ENCODE measurements at places on chromosomes 4 and X. TPM values are rescaled to one million over a fixed set of nuclear protein-coding genes. Genes with fewer than 3 reads are reported as not detected.
A peak's percentile ranks its signal among the peaks of the same experiment; 100 is the strongest.

The SORBS2 gene
- not detected for total RNA-seq

GRCh38 chr4:148126825-148127224 lies 315.4 kb downstream of the NR3C2 start:
- H3K36me3 ChIP-seq: peaks cover 19% of the 10 kb centered on the region
- H3K4me3 ChIP-seq: no peak overlapping the region
- DNase-seq: no peak
- H3K27ac ChIP-seq: no peak overlapping the region
- no peaks in the 10 kb centered on the region for H3K27me3 ChIP-seq

DNA sequence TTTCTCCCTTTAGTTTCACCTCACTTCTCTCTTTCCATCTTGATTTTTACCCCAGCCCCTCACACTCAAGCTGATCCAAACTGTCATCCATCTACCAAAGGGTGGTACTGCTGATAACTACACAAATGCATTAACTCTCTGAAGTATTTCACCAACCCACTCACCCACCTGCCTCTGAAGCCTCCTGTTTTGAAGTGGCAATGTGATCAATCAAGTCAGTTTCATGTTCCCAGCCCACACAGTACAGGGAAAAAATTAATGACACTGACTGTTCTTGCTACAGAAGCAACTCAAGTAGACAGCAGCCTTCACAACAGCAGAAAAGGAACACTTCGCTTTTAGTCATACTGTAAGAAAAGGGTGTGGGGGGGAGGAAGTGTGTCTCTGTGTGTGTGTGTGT lies 183.0 kb upstream of the NOCT start:
- H3K4me1 ChIP-seq: no peaks in the 10 kb centered on the region
- peaks cover 3% of the 10 kb centered on the region for H3K27me3 ChIP-seq
- H3K4me3 ChIP-seq: no peak overlapping the region
- DNase-seq: no peak

DNA sequence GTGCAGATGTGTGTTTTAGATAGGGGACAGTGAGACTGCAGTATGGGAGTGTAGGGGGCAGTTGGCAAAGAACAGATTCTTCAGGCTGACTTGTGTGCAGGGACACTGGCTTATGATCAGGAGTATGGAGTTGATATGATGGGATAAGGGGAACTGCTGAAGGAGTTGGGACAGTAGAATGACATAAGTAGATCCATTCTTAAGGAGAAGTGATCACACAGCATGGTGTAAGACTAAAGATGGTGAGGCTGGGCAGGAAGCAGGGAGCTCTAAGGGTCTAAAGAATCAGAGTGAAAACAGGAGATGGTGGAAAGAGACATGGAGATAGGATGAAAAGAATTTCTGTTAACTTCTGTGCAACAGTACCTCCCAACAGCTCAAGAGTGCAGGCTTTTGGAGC lies 70.7 kb downstream of the REELD1 start:
- no peak overlapping the region for H3K27ac ChIP-seq
- H3K36me3 ChIP-seq: peaks cover 9% of the 10 kb centered on the region
- no peaks in the 10 kb centered on the region for H3K27me3 ChIP-seq
- H3K4me1 ChIP-seq: no peaks in the 10 kb centered on the region
- H3K4me3 ChIP-seq: no peak overlapping the region
- DNase-seq: no peak

GRCh38 chr4:26531491-26532116 lies 41.3 kb upstream of the CCKAR start:
- no peak for DNase-seq
- H3K27ac ChIP-seq: no peak overlapping the region
- H3K4me3 ChIP-seq: no peak overlapping the region
- H3K36me3 ChIP-seq: no peaks in the 10 kb centered on the region
- no peaks in the 10 kb centered on the region for H3K4me1 ChIP-seq

- no peaks in the 10 kb centered on the region for H3K27me3 ChIP-seq
- H3K36me3 ChIP-seq: no peaks in the 10 kb centered on the region
- no peaks in the 10 kb centered on the region for H3K4me1 ChIP-seq
- DNase-seq: no peak
- H3K4me3 ChIP-seq: no peak overlapping the region
Measured at GRCh38 chrX:127577884-127578283, 474.3 kb downstream of the ACTRT1 start.

The GPR82 gene
- total RNA-seq: 0.35 TPM

DNA sequence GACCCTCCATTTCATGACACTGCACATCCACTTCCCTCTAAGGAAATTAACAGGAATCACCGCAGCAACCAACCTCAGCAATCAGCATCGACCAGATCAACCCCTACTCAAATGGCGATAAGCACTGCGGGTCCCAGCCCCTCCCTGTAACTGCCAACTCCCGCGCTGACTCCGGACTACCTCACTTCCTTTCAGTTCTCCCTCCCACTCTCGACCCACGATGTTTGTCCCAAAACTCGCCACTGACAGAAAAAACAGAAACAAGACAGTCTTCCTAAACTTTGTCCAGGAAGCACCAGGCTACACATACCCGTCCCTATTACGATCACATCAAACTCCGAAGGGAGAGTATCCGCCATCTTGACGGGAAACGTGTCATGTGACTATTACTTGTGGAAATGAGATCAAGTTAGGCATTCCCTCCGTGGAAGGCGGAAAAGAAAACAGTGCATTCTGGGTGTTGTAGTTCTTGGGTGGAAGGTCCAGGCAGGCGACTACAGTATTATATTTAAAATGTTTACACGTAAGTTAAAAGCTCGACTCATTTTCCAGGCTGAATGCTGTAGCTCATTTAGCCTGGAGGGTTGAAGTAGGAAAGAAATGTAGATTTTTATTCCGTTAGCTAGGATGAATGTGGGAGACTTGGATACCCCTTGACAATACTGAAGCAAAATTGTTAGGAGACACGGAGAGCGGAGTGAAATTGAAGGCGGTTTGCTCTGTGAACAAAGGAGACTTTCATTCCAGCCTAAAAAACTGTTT lies at the start of gene CHM:
TSS of gene CHM (minus strand) at position 385 of the 762 bp plus-strand sequence. CDS start at position 359, 26 bp downstream.
- peaks cover 4% of the 10 kb centered on the region for H3K4me1 ChIP-seq
- peaks cover 5% of the 10 kb centered on the region for H3K36me3 ChIP-seq
- H3K27me3 ChIP-seq: no peaks in the 10 kb centered on the region
- DNase-seq: peak; percentile 31

DNA sequence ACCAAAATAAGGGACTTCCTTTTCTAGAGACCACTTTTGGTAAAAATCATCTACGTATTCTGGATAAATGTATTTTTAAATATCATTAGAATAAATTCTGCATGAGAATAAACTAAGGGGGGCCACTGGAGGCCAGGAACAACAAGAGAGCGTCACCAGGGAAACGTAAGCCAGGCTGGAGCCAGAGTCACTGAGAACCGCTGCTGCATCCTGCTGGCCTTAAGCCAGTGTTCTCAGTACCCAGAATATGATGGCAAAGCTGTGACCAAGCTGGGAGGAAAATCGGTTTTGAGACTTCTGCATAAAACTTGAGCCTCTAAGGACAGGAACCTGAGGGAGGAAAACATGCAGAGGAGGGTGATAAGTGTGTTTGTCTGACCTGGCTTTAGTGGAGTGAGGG lies 63.0 kb upstream of the FAM9A start:
- H3K36me3 ChIP-seq: no peaks in the 10 kb centered on the region
- H3K4me1 ChIP-seq: no peaks in the 10 kb centered on the region
- no peak for DNase-seq
- H3K4me3 ChIP-seq: no peak overlapping the region
- peaks cover 6% of the 10 kb centered on the region for H3K27me3 ChIP-seq

DNA sequence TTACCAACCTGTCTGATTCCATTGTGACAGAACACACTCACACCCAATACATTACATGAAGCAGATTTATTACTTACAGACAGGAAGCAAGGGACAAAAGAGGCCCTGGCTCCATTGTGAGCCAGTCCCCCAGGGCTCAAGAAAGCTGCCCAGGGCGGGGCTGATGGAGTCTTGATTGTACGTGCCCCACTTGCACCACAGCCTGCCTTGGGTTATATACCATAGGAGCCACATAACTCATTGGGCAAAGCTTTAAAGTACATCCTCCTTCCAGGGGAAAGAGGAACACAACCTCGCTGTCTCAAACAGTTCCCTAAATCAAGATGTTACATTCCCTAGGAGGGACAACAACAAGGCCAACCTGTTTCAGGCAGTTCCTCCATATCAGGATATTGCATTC lies 3.4 kb upstream of the ZRSR2 start:
- H3K27ac ChIP-seq: no peak overlapping the region
- H3K4me3 ChIP-seq: no peak overlapping the region
- no peak for DNase-seq
- H3K4me1 ChIP-seq: peaks cover 11% of the 10 kb centered on the region
- H3K27me3 ChIP-seq: no peaks in the 10 kb centered on the region

- no peak for DNase-seq
- no peak overlapping the region for H3K27ac ChIP-seq
- peaks cover 15% of the 10 kb centered on the region for H3K4me1 ChIP-seq
- no peaks in the 10 kb centered on the region for H3K36me3 ChIP-seq
Measured at GRCh38 chr4:2333916-2334644, 72.2 kb upstream of the MXD4 start.

GRCh38 chrX:37905436-37906147 lies 58.2 kb upstream of the DYNLT3 start:
- no peak overlapping the region for H3K27ac ChIP-seq
- no peak for DNase-seq
- H3K4me1 ChIP-seq: no peaks in the 10 kb centered on the region

GRCh38 chr4:129323658-129324057 lies 227.7 kb downstream of the C4orf33 start:
- no peak for DNase-seq
- peaks cover 3% of the 10 kb centered on the region for H3K4me1 ChIP-seq
- H3K27me3 ChIP-seq: no peaks in the 10 kb centered on the region
- H3K27ac ChIP-seq: no peak overlapping the region
- no peak overlapping the region for H3K4me3 ChIP-seq

The STIM2 gene
- 59.8 TPM for total RNA-seq

DNA sequence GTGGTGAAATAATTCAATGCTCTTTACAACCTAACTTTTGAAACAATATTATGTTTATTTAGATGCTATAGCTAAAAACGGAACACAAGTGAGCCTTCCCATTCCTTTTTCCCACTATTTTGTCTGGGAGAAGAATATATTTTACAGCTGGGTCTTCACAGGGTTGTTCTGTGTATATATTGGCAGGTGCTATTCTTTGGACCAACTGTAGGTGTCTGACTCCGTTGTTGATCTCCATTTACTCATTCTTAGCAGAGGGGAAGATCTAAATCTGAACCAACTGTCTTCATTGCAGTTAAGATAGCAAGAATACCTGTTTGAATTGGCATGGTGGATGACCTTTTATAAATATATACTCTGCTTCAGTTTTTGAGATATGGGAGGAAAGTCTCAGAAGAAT lies 257.4 kb downstream of the CFAP299 start:
- H3K36me3 ChIP-seq: no peaks in the 10 kb centered on the region
- DNase-seq: no peak
